ENCODE measurements at places on chromosomes 13 and 19. TPM values are rescaled to one million over a fixed set of nuclear protein-coding genes. Genes with fewer than 3 reads are reported as not detected.

MARCHF2 gene
- 86.8 TPM for total RNA-seq

LHB gene
- not detected for total RNA-seq

SCEL gene
- total RNA-seq = not detected

ARRDC2 gene
- 5.9 TPM for total RNA-seq

KASH5 gene
- not detected for total RNA-seq

POGLUT2 gene
- 6.7 TPM for total RNA-seq

HSH2D gene
- not detected for total RNA-seq

KLK7 gene
- not detected for total RNA-seq

EPSTI1 gene
- total RNA-seq = 1.1 TPM

ZNF439 gene
- 4.8 TPM for total RNA-seq

GARIN5A gene
- total RNA-seq = 0.53 TPM

TLE6 gene
- 0.12 TPM for total RNA-seq

BEST2 gene
- not detected for total RNA-seq

ZNF91 gene
- 12.6 TPM for total RNA-seq

RHPN2 gene
- 2.2 TPM for total RNA-seq

LRRC63 gene
- under 0.01 TPM for total RNA-seq

ZNF723 gene
- not detected for total RNA-seq

KLHL1 gene
- total RNA-seq = not detected

WDR87 gene
- not detected for total RNA-seq

PODNL1 gene
- 1.1 TPM for total RNA-seq

ARL11 gene
- not detected for total RNA-seq

RXFP2 gene
- total RNA-seq = not detected

LSM4 gene
- total RNA-seq = 155 TPM

CNMD gene
- not detected for total RNA-seq

ZNF790 gene
- 9.8 TPM for total RNA-seq

SLC25A30 gene
- 10.7 TPM for total RNA-seq

RAB3D gene
- 78.6 TPM for total RNA-seq

B3GNT8 gene
- total RNA-seq = 0.60 TPM

TNFRSF19 gene
- 0.68 TPM for total RNA-seq

SCN1B gene
- total RNA-seq = 24.2 TPM

LYPD5 gene
- total RNA-seq = 0.68 TPM

TMIGD2 gene
- total RNA-seq = not detected

GRWD1 gene
- total RNA-seq = 22.5 TPM

TEX29 gene
- total RNA-seq = 3.6 TPM

ALKBH6 gene
- 15.6 TPM for total RNA-seq

MBOAT7 gene
- 7.8 TPM for total RNA-seq

EDNRB gene
- 0.30 TPM for total RNA-seq

FPR3 gene
- 0.23 TPM for total RNA-seq

CAMSAP3 gene
- not detected for total RNA-seq

PRRG2 gene
- 0.83 TPM for total RNA-seq

CCL25 gene
- not detected for total RNA-seq

SHISA2 gene
- total RNA-seq = under 0.01 TPM

AMH gene
- 0.38 TPM for total RNA-seq

TNNI3 gene
- total RNA-seq = not detected

CLPTM1 gene
- 28.5 TPM for total RNA-seq

BCAM gene
- total RNA-seq = 2.6 TPM

SMAD9 gene
- total RNA-seq = 0.47 TPM

SIGLEC12 gene
- not detected for total RNA-seq

ZIC2 gene
- total RNA-seq = under 0.01 TPM

TMEM255B gene
- 3.0 TPM for total RNA-seq

All from smooth muscle cell of the coronary artery (primary cell).